ENCODE measurements at places on chromosomes 5 and 9.

DNA sequence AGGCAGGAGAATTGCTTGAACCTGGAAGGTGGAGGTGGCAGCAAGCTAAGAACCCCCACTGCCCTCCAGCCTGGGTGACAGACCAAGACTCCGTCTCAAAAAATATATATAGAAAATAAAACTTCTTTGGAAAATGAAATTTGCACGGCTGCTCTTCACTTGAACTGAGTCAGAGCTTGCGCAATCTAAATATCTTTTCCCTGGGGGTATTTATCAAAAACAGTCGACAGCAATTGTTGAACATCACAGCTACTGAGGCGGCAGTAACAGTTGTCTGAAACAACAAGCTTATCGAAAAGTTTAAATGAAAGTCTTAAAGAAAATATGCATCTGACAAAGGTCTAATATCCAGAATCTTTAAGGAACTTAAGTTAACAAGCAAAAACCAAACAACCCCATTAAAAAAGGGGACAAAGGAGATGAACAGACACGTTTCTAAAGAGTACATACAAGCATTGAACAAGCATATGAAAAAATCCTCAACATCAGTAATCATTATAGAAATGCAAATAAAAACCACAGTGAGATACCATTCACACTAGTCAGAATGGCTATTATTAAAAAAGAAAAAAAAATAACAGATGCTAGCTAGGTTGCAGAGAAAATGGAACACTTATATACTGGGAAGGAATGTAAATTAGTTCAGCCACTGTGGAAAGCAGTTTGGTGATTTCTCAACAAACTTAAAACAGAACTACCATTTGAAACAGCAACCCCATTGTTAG lies 153.6 kb upstream of the CDH9 start:
- no peak overlapping the region for H3K4me3 ChIP-seq
- H3K27ac ChIP-seq = no peak overlapping the region
- DNase-seq = no peak
- H3K4me1 ChIP-seq = no peaks in the 10 kb centered on the region
- no peaks in the 10 kb centered on the region for H3K27me3 ChIP-seq
- no peaks in the 10 kb centered on the region for H3K36me3 ChIP-seq

DNA sequence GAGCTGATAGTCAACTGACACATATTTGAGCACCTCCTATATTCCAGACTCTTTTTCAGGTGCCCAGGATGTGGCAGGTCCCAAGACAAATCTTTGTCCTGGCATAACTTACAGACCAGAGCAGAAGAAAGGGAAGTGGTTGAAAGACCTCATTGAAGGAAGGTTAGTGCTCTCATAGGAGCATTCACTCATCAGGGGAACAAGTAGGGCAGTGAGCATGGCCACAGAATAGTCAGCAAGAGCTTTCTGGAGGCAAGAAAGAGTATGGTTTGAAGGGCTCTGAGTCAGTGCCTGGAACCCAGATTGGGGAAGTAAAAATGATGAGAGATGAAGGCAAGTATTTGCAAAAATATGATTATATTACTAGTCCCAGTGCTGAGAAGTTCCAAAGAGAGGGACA lies 25.0 kb upstream of the ERMP1 start:
- H3K27ac ChIP-seq = no peak overlapping the region
- H3K4me1 ChIP-seq = no peaks in the 10 kb centered on the region
- no peak for DNase-seq

- no peak overlapping the region for H3K4me3 ChIP-seq
- no peaks in the 10 kb centered on the region for H3K36me3 ChIP-seq
- no peaks in the 10 kb centered on the region for H3K27me3 ChIP-seq
- H3K4me1 ChIP-seq = peaks cover 4% of the 10 kb centered on the region
Observed at GRCh38 chr5:148859703-148860102, 33.3 kb downstream of the ADRB2 start.

- no peak overlapping the region for H3K27ac ChIP-seq
- no peaks in the 10 kb centered on the region for H3K36me3 ChIP-seq
- no peak for DNase-seq
- H3K4me1 ChIP-seq = peaks cover 21% of the 10 kb centered on the region
Observed at GRCh38 chr9:133457233-133457632, 2.5 kb upstream of the CACFD1 start.

DNA sequence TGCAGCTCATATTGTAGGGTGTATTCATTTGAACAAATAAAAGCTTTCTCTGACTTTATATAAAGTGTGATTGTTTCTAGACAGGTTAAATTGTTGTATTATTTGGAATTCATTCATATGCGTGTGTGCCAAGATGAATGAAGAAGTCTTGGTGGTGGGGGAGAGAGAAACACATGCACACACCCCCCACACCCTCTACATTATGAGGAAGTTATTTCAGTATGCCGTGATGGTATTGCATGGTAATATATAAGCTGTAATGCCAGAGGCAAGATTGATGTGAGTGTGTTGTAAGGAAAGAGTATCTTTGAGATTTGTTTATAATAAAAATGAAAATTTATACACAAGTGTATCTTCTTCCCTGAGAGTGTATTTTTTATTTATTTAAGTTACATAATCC lies 71.0 kb downstream of the IPO11 start:
- H3K27me3 ChIP-seq = no peaks in the 10 kb centered on the region
- no peaks in the 10 kb centered on the region for H3K4me1 ChIP-seq
- H3K27ac ChIP-seq = no peak overlapping the region
- no peak for DNase-seq

DNA sequence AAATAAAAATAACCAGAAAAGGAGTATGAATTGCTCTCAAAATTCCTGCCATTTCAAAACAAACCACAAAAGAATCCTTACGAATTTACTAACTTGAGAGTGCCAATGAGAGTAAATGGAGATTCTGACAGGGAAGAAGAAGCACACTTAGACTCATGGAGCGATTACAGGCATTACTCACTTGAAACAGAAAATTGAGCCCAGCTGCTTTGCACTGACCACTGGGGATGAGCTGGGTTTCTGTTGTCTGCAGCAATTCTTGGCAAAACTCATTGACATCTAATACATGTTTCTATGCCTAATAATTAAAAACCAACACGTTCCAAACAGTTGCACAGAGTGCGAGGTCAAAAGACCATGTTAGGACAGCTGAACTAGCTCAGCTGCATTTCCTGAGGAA lies 731.6 kb downstream of the DNAH5 start:
- no peak overlapping the region for H3K27ac ChIP-seq
- no peaks in the 10 kb centered on the region for H3K4me1 ChIP-seq
- H3K36me3 ChIP-seq = no peaks in the 10 kb centered on the region
- H3K27me3 ChIP-seq = no peaks in the 10 kb centered on the region

DNA sequence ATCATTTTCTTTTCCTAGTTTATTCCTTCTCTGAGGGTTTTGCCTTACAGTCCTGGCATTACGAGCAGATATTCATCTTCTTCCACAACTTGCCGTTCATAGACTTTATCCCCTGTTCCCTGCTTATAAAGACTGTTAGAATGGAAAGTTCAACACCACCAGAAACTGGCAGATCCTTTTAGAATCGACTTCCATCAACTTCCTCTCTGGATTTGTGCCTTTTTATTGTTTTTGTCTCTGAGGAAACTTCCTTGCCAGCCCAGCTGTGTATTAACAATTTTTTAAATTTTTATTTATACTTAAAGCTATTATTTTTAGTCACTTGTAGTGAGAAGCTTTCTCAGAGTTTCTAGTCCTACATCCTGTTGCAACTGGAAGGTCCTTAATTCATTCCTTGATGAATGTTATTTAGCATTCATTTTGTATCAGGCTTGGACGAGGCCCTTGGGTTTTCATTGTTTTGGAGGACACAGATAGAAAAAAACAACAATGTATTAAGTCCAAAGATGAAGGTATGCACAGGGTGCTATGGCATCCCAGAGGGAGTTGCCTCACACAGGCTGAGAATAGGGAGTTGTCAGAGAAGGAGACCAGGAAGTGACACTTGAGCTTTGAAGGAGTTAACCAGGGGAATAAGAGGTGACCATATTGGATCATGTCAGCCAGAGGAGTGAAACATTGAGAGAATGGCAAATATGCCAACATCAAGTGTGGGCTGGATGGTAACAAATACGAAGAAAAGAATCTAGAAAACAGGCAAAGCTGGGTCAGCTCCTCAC lies 81.3 kb downstream of the ADAMTSL1 start:
- no peak overlapping the region for H3K27ac ChIP-seq
- no peaks in the 10 kb centered on the region for H3K36me3 ChIP-seq
- DNase-seq = no peak
- H3K4me3 ChIP-seq = no peak overlapping the region

DNA sequence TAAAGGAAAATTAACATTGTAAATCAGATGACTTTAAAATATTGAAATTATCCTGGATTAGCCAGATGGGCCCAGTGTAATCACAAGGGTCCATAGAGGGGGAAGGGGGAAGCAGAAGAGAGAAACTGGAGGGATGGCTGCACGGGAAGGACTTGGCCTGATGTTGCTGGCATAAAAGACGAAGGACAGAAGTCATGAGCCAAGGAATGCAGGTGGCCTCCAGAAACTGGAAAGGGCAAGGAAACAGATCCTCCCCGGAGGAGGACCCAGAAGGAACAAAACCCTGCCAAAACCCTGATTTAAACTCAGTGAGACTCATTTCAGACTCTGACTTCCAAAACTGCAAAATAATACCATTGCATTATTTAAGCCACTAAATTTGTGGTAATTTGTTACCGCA lies 100.2 kb downstream of the ADAMTS2 start:
- no peak for DNase-seq
- no peaks in the 10 kb centered on the region for H3K36me3 ChIP-seq
- H3K4me3 ChIP-seq = no peak overlapping the region
- peaks cover 4% of the 10 kb centered on the region for H3K4me1 ChIP-seq

GRCh38 chr5:362978-363765 lies 41.7 kb downstream of the AHRR start:
- no peak for DNase-seq
- H3K27ac ChIP-seq = no peak overlapping the region
- no peaks in the 10 kb centered on the region for H3K36me3 ChIP-seq
- no peaks in the 10 kb centered on the region for H3K27me3 ChIP-seq

DNA sequence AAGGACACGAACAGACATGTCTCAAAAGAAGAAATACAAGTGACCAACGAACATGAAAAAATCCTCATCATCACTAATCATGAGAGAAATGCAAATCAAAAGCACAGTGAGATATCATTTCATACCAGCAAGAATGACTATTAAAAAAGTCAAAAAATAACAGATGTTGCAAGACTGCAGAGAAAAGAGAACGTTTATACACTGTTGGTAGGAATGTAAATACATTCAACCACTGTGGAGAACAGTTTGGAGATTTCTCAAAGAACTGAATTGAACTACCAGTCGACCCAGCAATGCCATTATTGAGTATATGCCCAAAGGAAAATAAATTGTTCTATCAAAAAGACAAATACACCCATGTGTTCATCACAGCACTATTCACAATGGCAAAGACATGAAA lies 45.7 kb downstream of the FXN start:
- H3K4me3 ChIP-seq = no peak overlapping the region
- no peak overlapping the region for H3K27ac ChIP-seq
- no peaks in the 10 kb centered on the region for H3K36me3 ChIP-seq
- DNase-seq = no peak
- H3K27me3 ChIP-seq = no peaks in the 10 kb centered on the region
- no peaks in the 10 kb centered on the region for H3K4me1 ChIP-seq
